ENCODE measurements at places on chromosomes 12 and 14. TPM values are rescaled to one million over a fixed set of nuclear protein-coding genes. Genes with fewer than 3 reads are reported as not detected.

LBHD2 gene
- total RNA-seq = not detected

NEUROD4 gene
- not detected for total RNA-seq

GALNT9 gene
- total RNA-seq = not detected

ADAM20 gene
- 0.53 TPM for total RNA-seq

PPP4R4 gene
- 0.68 TPM for total RNA-seq

TMEM121 gene
- 11.9 TPM for total RNA-seq

EPYC gene
- not detected for total RNA-seq

PPFIA2 gene
- total RNA-seq = not detected

DNA sequence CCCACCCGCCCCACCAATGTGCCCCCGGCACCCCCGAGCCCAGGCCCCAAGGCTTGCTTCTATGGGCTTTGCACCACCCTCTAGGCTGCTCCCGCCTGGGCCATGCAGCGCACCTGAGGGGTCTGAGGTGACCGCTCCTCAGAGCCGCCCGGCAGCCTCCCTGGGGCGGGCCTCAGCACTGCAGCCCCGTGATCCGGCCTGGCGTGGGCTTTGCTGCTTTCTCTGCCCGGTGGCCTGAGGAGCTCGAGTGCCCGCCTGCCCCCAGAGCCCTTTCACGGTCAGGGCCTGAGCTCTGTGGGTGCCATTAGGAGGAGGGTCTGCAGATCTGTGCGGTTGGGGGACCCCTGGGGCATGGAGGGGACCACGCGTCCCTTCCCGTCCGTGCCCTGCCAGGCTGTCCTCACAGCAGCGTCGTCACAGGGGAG is 6.2 kb downstream of the MTA1 start:
- no peak overlapping the region for H3K4me3 ChIP-seq
- H3K4me1 ChIP-seq = peaks cover 36% of the 10 kb centered on the region
- H3K27ac ChIP-seq = no peak overlapping the region
- no peaks in the 10 kb centered on the region for H3K27me3 ChIP-seq
- peaks cover 33% of the 10 kb centered on the region for H3K36me3 ChIP-seq

GRCh38 chr14:100567009-100567876 is 20.0 kb downstream of the BEGAIN start:
- DNase-seq = no peak
- H3K36me3 ChIP-seq = no peaks in the 10 kb centered on the region
- H3K27ac ChIP-seq = no peak overlapping the region
- peaks cover 43% of the 10 kb centered on the region for H3K27me3 ChIP-seq

GRCh38 chr14:55255979-55256378 is 15.2 kb upstream of the FBXO34 start:
- no peaks in the 10 kb centered on the region for H3K4me1 ChIP-seq
- no peak overlapping the region for H3K4me3 ChIP-seq
- no peaks in the 10 kb centered on the region for H3K36me3 ChIP-seq
- H3K27ac ChIP-seq = no peak overlapping the region
- no peak for DNase-seq

- no peak overlapping the region for H3K27ac ChIP-seq
- H3K4me3 ChIP-seq = no peak overlapping the region
- DNase-seq = no peak
- H3K27me3 ChIP-seq = no peaks in the 10 kb centered on the region
Observed at GRCh38 chr14:79627058-79627457, 584.2 kb downstream of the DIO2 start.

DNA sequence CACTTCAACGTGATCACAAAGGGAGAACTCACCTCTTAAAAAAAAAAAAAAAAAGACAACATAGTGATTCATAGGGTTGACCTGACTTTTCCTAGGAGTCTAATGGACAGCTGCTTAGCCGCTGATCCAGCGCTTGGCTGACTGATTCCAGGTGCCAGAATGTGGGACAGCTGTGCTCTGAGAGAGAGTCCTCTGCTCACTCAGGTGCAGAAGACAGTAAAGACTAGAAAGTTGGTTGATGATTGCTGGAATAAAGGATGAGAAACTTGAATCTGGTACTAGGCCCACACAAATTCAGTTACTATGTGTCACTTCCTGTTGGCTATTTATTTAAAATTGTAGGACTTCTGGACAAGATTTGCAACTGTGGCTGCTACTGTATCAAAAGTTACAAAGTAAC is 229.4 kb downstream of the CHST11 start:
- H3K27me3 ChIP-seq = no peaks in the 10 kb centered on the region
- H3K36me3 ChIP-seq = peaks cover 51% of the 10 kb centered on the region
- no peak for DNase-seq
- H3K4me3 ChIP-seq = no peak overlapping the region
- peaks cover 88% of the 10 kb centered on the region for H3K4me1 ChIP-seq

- H3K4me1 ChIP-seq = peaks cover 7% of the 10 kb centered on the region
- H3K36me3 ChIP-seq = no peaks in the 10 kb centered on the region
- H3K27ac ChIP-seq = no peak overlapping the region
- DNase-seq = no peak
- H3K4me3 ChIP-seq = no peak overlapping the region
Observed at GRCh38 chr12:57159311-57159710, 11.9 kb upstream of the LRP1-AS start.

DNA sequence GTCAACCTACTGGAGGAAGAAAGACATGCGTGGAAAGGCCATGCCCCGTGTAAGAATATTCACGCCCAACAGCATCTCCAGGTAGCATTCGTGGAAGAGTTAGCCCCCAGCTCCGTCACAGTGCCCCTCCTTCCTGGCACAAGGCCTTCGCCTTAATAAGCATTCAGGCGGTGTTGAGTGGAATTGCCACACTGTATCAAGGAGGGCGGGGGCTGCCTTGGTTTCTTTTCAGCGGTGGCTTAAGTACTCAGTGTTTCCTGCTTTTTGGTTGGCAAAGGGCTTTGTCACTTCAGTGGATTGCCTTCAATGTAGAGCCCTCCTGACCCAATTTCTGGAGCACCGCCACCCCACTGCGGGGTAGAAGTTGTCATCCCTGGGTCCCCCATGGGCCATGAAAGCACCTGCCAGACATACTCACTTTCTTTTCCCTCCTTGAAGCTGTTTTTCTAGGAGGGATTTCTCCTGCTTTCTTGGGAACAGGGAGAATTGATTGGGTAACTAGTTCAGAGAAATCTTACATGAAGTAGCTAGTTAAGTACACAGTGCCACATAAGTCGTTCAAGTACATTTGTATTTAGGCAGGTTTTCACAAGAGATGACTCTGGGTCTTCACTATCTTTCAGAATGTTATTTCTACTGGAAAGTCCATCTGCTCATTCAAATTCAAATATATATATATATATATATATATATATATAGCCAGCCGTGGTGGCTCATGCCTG is 65.5 kb upstream of the STON2 start:
- no peak for DNase-seq
- peaks cover 6% of the 10 kb centered on the region for H3K36me3 ChIP-seq
- H3K27ac ChIP-seq = peak overlapping the region; percentile 79
- H3K4me3 ChIP-seq = peak overlapping the region; percentile 53
- H3K27me3 ChIP-seq = no peaks in the 10 kb centered on the region
- peaks cover 19% of the 10 kb centered on the region for H3K4me1 ChIP-seq

GRCh38 chr12:118038137-118038536 is 21.6 kb downstream of the RFC5 start:
- no peaks in the 10 kb centered on the region for H3K27me3 ChIP-seq
- H3K4me1 ChIP-seq = peaks cover 34% of the 10 kb centered on the region
- no peak overlapping the region for H3K27ac ChIP-seq
- H3K4me3 ChIP-seq = no peak overlapping the region
- no peak for DNase-seq
- H3K36me3 ChIP-seq = peaks cover 73% of the 10 kb centered on the region

DNA sequence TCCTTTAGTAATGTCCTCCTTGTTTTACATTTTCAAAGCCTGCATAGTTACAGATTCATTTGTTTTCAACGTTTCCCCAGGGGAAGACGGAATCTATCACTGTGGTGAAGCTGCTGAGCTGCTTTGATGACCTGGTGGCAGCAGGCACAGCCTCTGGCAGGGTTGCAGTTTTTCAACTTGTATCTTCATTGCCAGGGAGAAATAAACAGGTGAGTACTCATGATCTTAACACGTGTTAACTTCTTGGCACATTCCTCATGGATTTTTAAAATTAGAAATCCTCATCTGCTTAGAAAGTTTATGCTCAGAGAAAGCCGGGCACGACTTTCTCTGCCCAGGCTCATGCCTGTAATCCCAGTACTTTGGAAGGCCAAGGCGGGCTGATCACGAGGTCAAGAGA is 44.5 kb downstream of the TECPR2 start:
- no peak overlapping the region for H3K27ac ChIP-seq
- no peak for DNase-seq
- peaks cover 25% of the 10 kb centered on the region for H3K36me3 ChIP-seq
- H3K4me3 ChIP-seq = no peak overlapping the region

- H3K4me1 ChIP-seq = peaks cover 18% of the 10 kb centered on the region
- peaks cover 2% of the 10 kb centered on the region for H3K36me3 ChIP-seq
- H3K4me3 ChIP-seq = no peak overlapping the region
- no peak overlapping the region for H3K27ac ChIP-seq
Observed at GRCh38 chr14:34098045-34098984, 147.4 kb upstream of the EGLN3 start.

- H3K4me3 ChIP-seq = no peak overlapping the region
- H3K27me3 ChIP-seq = no peaks in the 10 kb centered on the region
- no peaks in the 10 kb centered on the region for H3K4me1 ChIP-seq
- no peak overlapping the region for H3K27ac ChIP-seq
- peak; percentile 48 for DNase-seq
Observed at GRCh38 chr14:91899213-91899612, 31.9 kb upstream of the TC2N start.

GRCh38 chr14:92955381-92955780 is 32.4 kb downstream of the CHGA start:
- peaks cover 7% of the 10 kb centered on the region for H3K4me1 ChIP-seq
- H3K27ac ChIP-seq = no peak overlapping the region
- no peak for DNase-seq
- H3K36me3 ChIP-seq = peaks cover 9% of the 10 kb centered on the region
- H3K27me3 ChIP-seq = no peaks in the 10 kb centered on the region
- H3K4me3 ChIP-seq = no peak overlapping the region

- no peak overlapping the region for H3K27ac ChIP-seq
- peak; percentile 30 for DNase-seq
- H3K4me1 ChIP-seq = no peaks in the 10 kb centered on the region
- peaks cover 3% of the 10 kb centered on the region for H3K27me3 ChIP-seq
- no peak overlapping the region for H3K4me3 ChIP-seq
- no peaks in the 10 kb centered on the region for H3K36me3 ChIP-seq
Observed at GRCh38 chr14:96158735-96159134, 45.9 kb upstream of the BDKRB2 start.

GRCh38 chr12:90301561-90302133 is 593.0 kb upstream of the ATP2B1 start:
- H3K27me3 ChIP-seq = peaks cover 8% of the 10 kb centered on the region
- H3K27ac ChIP-seq = no peak overlapping the region
- peaks cover 14% of the 10 kb centered on the region for H3K4me1 ChIP-seq
- no peaks in the 10 kb centered on the region for H3K36me3 ChIP-seq
- no peak for DNase-seq
- H3K4me3 ChIP-seq = no peak overlapping the region

- H3K27me3 ChIP-seq = peaks cover 4% of the 10 kb centered on the region
- DNase-seq = no peak
- no peak overlapping the region for H3K4me3 ChIP-seq
- H3K4me1 ChIP-seq = no peaks in the 10 kb centered on the region
Observed at GRCh38 chr14:99937475-99938244, 127.6 kb upstream of the EVL start.

DNA sequence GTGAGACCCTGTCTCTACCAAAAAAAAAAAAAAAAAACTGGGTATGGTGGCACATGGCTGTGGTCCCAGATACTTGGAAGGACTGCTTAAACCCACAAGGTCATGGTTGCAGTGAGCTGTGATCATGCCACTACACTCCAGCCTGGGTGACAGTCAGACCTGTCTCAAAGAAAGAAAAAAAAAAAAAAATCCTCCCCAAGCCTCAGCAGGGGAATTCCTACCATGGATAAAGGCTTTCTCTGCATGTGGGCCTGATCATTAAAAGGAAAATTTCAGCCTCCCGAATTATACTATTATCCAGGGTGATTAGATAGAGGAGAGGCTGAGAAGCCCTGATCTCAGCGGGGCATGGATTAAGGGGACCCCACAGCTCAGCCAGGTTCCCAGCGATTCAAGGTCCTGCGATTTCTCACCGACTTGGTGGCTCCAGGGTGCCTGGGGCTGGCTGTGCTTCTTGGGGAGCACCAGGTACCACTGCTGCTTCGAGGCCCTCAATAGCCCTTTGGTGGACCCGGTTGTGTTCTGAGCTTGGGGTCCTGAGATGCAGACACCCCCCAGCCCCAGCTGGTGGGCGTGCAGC is 5.6 kb downstream of the SH2B3 start:
- peaks cover 70% of the 10 kb centered on the region for H3K4me1 ChIP-seq
- H3K4me3 ChIP-seq = no peak overlapping the region
- no peaks in the 10 kb centered on the region for H3K27me3 ChIP-seq
- H3K27ac ChIP-seq = peak overlapping the region; percentile 62
- H3K36me3 ChIP-seq = peaks cover 5% of the 10 kb centered on the region

- H3K27ac ChIP-seq = no peak overlapping the region
- no peaks in the 10 kb centered on the region for H3K36me3 ChIP-seq
- H3K27me3 ChIP-seq = peaks cover 78% of the 10 kb centered on the region
- H3K4me1 ChIP-seq = no peaks in the 10 kb centered on the region
Observed at GRCh38 chr12:114439261-114439683, 33.3 kb upstream of the TBX5 start.

DNA sequence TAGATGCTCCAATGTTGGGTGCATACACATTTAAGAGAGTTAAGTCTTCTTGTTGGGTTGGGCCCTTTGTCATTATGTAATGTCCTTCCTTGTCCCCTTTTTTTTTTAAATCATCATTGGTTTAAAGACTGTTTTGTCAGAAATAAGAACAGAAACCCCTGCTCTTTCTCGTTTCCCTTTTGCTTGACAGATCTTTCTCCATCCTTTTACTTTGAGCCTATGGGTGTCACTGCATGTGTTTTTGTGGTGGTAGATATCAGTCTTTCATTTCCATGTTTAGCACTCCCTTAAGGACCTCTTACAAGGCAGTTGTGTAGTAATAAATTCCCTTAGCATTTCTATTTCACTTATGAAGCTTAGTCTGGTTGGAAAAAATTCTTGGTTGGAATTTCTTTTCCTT is 47.4 kb downstream of the RTN1 start:
- DNase-seq = no peak
- H3K27ac ChIP-seq = no peak overlapping the region
- no peak overlapping the region for H3K4me3 ChIP-seq

DNA sequence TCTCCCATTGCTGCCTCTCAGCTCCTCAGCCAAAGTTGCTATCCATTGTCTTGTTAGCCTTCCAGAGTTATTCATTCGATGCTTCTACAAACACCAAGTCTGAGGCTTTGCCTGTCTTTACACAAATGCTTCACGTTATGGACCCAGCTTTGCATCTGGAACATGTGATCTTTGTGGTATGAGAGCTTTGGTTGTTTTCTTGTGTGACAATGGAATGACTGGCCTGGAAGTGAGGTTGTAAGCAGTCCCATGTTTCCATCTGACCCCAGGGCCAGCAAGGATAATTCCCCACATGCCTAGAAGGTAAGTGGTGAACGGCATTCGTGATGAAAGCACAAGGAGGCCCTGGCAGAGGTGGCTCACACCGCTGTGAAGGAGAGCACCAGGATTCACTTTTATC is 866.7 kb upstream of the TMEM132C start:
- no peaks in the 10 kb centered on the region for H3K4me1 ChIP-seq
- H3K4me3 ChIP-seq = no peak overlapping the region
- H3K36me3 ChIP-seq = no peaks in the 10 kb centered on the region
- DNase-seq = no peak
- H3K27me3 ChIP-seq = peaks cover 2% of the 10 kb centered on the region
- no peak overlapping the region for H3K27ac ChIP-seq

GRCh38 chr14:76773188-76773885 is 12.1 kb downstream of the VASH1 start:
- no peaks in the 10 kb centered on the region for H3K27me3 ChIP-seq
- H3K36me3 ChIP-seq = no peaks in the 10 kb centered on the region
- no peak overlapping the region for H3K27ac ChIP-seq
- peak; percentile 41 for DNase-seq
- no peak overlapping the region for H3K4me3 ChIP-seq
- peaks cover 20% of the 10 kb centered on the region for H3K4me1 ChIP-seq

GRCh38 chr14:47917344-47917954 is 242.0 kb upstream of the MDGA2 start:
- H3K4me1 ChIP-seq = no peaks in the 10 kb centered on the region
- H3K27me3 ChIP-seq = no peaks in the 10 kb centered on the region
- H3K4me3 ChIP-seq = no peak overlapping the region
- H3K27ac ChIP-seq = no peak overlapping the region
